ENCODE measurements at places on chromosomes 7 and 10. TPM values are rescaled to one million over a fixed set of nuclear protein-coding genes. Genes with fewer than 3 reads are reported as not detected.

DNA sequence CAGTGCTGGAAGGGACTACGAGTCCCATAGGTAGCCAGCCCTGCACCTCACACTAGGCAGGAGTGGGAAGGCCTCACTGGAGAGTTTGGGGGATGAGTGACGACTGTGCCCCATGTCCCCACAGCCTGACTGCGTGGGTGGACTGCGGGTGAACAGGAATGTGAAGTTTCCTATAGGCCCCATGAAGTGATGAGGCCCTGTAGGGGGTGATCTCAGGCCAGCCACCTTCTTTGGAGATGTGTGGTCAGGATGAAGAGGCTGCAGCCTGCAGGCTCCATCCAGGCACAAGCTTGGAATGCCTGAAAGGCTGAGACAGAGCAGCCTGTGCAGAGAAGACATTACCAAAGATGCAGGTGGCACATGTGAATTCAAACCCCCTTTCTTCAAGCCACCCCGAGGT, 94.9 kb downstream of the CPXM2 start:
- peaks cover 10% of the 10 kb centered on the region for H3K27me3 ChIP-seq
- no peak overlapping the region for H3K27ac ChIP-seq
- H3K4me3 ChIP-seq, result no peak overlapping the region
- no peaks in the 10 kb centered on the region for H3K4me1 ChIP-seq
- H3K36me3 ChIP-seq, result no peaks in the 10 kb centered on the region

- no peak overlapping the region for H3K27ac ChIP-seq
- H3K27me3 ChIP-seq, result no peaks in the 10 kb centered on the region
- H3K4me1 ChIP-seq, result no peaks in the 10 kb centered on the region
Measured at GRCh38 chr10:105598207-105598606, 957.1 kb downstream of the SORCS3 start.

DNA sequence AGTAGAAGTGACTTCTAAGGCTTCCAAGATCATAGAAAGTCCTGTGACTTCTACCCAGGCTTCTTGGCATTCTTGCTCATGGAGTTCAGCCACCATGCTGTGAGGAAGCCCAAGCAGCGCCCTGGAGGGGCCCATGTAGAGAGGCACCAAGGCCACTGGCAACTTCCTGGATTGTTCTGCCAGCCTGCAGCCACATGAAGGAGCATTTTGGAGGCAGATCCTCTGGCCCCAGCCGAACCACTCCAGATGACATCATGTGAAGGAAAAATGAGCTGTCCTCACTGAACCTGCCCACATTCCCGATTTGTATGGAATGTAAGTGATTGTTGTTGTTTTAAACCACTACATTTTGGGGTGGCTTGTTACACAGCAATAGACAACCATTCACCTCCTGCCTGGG, 51.5 kb upstream of the MNX1 start:
- H3K36me3 ChIP-seq, result no peaks in the 10 kb centered on the region
- H3K27ac ChIP-seq, result no peak overlapping the region
- H3K4me3 ChIP-seq, result no peak overlapping the region
- peaks cover 3% of the 10 kb centered on the region for H3K27me3 ChIP-seq
- DNase-seq, result no peak
- no peaks in the 10 kb centered on the region for H3K4me1 ChIP-seq

DNA sequence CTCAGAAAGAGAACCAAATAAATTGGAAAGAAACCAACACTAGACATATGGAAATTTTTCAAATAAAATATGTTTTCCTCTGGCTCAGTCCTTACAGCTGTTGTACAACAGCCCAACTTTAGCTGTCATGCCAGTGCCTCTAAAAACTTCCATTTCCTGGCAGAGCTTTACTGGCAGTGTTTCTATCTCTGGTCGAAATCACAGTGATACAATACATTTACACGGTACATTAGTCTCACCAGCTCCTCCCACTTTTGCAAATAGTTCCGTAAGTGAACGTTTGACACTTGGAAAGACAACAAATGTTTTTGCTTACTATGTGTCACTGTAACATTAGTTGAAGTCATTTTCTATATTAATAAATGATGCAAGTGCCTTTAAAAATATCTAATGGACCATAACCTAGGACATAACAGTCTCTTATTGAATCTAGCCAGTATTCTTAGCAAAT, 29.8 kb downstream of the BCAP29 start:
- no peak overlapping the region for H3K4me3 ChIP-seq
- H3K36me3 ChIP-seq, result peaks cover 18% of the 10 kb centered on the region
- no peak overlapping the region for H3K27ac ChIP-seq
- no peak for DNase-seq

Gene MYOZ1
- not detected for total RNA-seq

Gene NEBL
- not detected for total RNA-seq

Gene SPOCK2
- total RNA-seq, result 423 TPM

All from activated CD4-positive, alpha-beta T cell treated with anti-CD3 and anti-CD28 coated beads, Interleukin-2, amount 10 ng/mL, durations not matched to agents 7 days and 5 days (primary cell).